ENCODE measurements at places on chromosomes 6 and 20.

DNA sequence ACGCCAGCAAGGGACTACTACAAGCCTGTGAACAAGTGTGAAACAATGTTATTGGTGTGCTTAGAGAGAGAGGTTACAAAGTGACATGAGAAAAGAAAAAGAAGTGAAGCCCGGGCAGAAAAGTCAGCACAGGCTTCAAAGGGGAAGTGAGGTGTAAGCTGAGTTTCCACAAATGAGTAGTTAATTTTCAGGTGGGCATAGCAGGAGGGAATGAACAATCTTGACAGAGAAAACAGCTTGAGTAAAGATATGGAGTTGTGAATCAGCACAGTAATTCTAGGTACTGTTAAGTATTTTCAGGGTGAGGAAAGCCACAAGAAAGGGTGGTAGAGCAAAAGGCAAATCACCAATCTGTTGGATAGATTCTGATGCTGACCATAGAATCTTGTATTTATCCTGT, 4.3 kb downstream of the KCNQ5 start:
- DNase-seq: no peak

DNA sequence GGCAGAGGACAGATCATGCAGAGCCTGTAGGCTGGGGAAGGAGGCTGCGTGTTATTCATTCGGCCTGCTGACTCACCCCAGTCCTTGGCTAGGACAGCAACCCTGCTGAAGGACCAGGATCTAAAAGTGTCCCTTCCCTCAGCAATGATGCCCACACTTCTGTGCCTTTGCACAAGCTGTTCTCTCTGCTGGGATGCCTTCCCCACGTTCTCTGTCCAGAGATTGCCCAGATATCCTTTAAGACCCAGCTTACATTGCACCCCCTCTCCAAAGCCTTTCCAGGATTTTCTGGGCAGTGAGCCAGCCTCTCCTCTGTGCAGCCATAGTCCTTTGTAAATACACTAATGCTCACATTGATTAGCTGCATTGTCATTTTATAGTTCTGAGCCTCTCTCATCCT, 99.3 kb upstream of the CHD6 start:
- DNase-seq: no peak

- DNase-seq: no peak
Observed at GRCh38 chr20:38337561-38338140, 8.6 kb upstream of the LBP start.

- DNase-seq: no peak
Observed at GRCh38 chr6:52190409-52190808, 4.2 kb downstream of the IL17A start.

DNA sequence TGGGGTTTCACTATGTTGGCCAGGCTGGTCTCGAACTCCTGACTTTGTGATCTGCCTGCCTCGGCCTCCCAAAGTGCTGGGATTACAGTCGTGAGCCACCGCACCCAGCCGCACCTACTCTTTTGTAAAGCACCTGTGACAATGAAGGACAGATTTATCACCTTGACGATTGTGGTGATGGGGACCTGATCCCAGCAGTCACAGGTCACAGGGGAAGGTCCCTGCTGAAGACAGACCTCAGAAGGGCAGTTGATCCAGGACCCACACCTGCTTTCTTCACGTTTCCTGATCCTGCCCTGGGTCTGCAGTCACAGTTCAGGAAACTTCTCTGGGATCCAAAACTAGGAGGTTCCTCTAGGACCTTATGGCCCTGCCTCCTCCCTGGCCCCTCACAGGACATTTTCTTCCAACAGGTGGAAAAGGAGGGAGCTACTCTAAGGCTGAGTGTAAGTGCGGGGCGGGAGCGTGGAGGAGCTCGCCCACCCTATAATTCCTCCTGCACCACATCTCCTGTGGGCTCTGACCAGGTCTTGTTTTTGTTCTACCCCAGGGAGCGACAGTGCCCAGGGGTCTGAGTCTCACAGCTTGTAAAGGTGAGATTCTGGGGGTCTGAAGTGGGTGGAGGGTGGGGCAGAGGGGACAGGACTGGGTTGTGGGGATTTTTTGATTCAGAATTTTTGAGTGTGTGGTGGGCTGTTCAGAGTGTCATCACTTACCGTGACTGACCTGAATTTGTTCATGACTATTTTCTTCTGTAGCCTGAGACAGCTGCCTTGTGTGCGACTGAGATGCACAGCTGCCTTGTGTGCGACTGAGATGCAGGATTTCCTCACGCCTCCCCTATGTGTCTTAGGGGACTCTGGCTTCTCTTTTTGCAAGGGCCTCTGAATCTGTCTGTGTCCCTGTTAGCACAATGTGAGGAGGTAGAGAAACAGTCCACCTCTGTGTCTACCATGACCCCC, 3.0 kb downstream of the HLA-E start:
- no peak for DNase-seq
